Right renal pelvis (tissue), 4 donors: ENCODE measurements at places on chromosomes 7 and 10. TPM values are rescaled to one million over a fixed set of nuclear protein-coding genes. Genes with fewer than 3 reads are reported as not detected.
A peak's percentile ranks its signal among the peaks of the same experiment; 100 is the strongest.

DNA sequence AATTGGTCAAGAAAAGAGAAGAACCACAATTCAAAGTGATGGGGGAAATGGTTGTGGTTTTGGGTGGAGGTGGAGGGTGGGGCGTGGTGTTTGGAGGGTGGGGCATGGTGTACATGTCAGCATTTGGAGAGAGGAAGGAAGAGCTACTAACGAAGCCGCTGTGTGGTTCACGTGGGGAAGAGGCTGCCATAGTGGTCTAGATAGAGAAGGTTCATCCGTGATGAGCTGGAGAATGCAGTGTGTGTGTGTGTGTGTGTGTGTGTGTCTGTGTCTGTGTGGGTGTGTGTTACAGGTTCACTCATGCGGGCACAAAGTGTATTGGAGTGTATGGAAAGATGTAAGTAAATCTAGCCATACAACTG, 6.1 kb upstream of the VCL start:
- no peak for DNase-seq

The TCAF2 gene
- polyA plus RNA-seq, result 2.9 TPM

- DNase-seq, result no peak
These were observed 237.8 kb downstream of the ZMYND11 start for GRCh38 chr10:373015-373414.

The SDK1 gene
- polyA plus RNA-seq, result 7.1 TPM

The RBP4 gene
- 0.57 TPM for polyA plus RNA-seq

GRCh38 chr7:12314199-12314598, 89.5 kb downstream of the VWDE start:
- no peak for DNase-seq

The RPEL1 gene
- polyA plus RNA-seq, result 0.11 TPM

GRCh38 chr7:100515072-100515532, 23.9 kb upstream of the AGFG2 start:
- no peak for DNase-seq

The CUZD1 gene
- polyA plus RNA-seq, result 1.1 TPM

GRCh38 chr7:27923642-27923980, 183.6 kb downstream of the TAX1BP1 start:
- no peak for DNase-seq

The IQUB gene
- polyA plus RNA-seq, result 5.4 TPM

DNA sequence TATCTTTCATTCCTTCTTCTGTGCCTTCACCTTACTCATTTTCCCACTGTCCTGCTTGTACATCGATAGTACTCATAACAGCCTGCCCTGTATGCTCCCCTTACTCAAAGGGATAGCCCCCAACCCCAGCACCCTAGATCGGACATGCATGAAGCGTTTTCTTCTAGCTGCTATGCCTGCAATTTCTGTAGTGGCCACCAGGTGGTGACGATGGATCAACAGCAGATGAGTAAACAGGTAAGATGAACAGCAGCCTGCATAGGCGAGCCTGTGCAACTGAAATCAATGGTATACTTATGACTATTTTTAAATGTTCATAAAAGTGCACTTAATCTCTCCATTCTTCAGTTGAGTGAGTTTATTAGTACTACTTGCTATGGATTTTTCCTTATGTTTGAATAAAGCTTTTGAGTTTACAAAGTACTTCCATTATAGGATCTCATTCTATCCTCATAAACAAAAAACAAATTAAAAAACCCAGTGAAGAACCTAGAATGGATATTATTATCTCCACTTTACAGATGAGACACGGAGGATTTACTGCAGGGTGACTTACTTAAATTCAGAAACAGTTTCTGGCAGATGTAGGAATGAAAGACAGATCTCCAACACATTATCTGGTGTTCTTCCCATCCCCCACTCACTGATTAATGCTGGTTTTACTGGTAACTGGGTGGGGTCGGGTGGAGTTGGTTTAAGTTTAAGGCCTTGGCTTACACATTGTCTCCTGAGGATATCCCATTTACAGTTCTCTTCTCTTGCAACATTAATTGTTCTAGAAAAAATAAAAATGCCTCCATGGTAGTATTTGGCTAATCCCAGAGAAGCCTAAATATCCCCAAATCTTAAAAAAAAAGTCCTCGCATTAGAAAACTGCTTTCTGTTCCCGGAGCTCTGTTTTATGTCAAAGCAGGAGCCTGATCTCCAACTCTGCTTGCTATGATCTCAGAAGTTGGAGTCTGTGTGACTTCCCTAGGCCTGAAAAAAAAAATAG, 222.1 kb downstream of the GLI3 start:
- no peak for DNase-seq

The OPN1SW gene
- polyA plus RNA-seq, result 1.1 TPM

DNA sequence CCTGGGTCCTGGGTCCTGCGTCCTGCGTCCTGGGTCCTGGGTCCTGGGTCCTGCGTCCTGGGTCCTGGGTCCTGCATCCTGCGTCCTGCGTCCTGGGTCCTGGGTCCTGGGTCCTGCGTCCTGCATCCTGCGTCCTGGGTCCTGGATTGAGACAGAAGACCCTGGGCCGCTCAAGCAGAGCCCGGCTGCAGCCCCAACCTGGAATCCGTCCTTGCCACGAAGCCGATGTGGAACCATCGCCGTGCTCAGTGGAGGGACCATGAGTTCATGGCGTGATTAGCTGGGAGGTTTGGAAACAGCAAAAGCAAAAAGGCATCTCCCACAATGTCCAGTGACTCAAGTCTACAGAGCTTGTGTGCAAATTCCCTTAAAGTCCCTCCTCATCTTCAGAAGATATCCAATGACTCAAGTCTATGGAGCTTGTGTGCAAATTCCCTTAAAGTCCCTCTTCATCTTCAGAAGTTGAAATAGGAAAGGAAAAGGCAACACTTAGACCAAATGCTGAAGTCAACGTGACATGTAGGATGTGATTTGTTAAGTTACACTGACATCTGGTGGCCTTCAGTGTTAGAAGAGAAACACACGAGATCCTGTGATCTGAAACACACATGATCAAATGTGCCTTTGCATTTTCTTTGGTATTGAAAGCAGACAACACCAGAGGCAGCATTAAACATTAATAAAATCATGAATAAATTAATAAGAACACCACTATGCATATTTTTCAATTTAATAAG, 179.9 kb downstream of the PTPRN2 start:
- peak; percentile 46 for DNase-seq

- DNase-seq, result no peak
These were observed 177.2 kb upstream of the RHEB start for GRCh38 chr7:151696721-151697514.

The AIMP2 gene
- 25.0 TPM for polyA plus RNA-seq

DNA sequence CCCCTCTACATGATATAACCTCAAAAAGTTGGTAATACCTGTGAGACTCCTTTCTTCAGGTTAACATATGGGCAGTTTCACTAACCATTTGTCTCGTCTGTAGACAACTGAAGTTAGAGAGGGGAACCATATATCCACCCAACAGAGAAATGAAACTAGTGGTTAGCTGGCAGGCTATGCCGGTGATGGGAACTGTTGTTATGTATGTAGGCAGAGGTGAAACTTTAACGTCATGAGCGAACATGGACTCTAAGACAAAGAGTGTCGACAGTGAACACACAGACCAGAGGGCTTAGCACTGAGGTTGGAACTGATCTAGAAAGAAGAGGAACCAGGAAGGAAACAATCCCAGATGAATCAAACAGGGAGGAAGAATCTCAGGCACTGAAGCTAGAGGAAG, 112.4 kb downstream of the ELMO1 start:
- DNase-seq, result no peak

DNA sequence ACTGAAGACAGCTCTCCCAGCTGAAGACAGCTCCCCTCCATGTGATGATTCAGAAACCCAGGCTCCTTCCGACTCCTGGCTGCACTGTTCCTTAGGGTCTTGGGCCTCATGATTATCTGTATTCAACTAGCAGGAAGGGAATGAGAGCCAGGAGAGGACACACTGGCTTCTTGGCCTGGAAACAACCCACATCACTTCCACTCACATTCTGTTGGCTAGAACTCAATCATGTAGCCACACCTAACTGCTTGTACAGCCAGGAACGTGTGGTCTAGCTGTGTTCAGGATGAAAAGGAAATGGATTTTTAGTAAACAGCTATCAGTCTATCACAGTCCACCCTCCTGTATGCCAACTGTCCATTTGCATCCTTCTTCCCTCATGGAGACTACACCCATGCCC, 30.5 kb upstream of the XPNPEP1 start:
- no peak for DNase-seq

DNA sequence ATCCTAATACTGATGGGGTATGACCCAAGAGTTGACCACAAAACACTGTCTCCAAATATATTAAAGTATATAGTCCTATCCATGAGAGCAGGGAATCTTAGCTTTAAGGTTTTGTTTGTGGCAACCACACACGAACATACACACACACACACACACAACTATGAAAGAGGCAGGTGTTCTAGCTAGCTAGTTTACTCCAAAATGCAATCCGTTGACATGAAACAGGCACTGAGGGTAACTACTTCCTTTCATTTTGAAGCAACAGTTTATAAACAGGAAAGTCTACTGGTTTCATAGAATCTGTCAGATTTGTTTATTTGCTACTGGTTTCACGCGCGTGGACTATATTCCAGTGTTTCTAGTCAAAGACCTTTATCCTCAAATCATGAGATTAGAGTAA, 14.8 kb downstream of the HTR5A start:
- no peak for DNase-seq

DNA sequence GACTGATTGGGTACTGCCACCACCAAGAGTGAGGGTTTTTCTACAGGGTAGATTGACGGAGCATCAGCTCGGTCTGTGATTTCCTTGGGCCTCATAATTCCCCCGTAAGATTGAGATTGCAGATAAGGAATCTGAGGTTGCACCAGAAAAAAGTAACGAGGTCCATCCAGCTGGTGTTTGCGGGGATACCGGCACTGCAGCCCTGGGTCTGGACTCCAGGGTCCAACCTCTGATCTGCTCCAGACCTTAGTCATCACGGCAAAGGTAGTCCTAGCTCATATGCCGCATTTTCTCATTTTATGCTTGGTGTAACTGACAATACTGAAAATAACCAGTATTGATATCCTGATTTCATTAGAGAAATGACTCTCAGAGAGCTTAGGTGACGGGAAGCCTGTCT, 3.9 kb downstream of the CARD11 start:
- DNase-seq, result no peak

GRCh38 chr7:4030346-4030950, 651.6 kb upstream of the FOXK1 start:
- no peak for DNase-seq

DNA sequence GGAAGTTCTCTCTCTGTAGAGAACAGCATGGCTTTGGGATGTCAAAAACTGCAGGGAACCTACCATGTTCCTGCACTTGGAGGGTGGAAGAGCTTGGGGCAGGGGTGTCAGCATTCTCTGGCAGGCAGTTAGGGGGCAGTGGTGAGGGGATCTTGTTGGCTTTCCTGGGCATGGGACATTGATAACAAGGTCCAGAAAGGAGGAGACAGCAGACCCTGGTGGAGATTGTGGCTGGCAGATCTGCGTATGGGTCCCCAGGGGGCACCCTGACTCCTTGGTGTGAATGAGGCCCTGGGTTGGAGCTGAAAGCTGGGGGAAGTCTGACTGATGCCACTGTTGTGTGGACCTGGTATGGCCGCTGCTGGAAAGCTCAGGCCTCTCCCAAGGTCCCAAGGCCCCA, 22.9 kb upstream of the CAMK2B start:
- DNase-seq, result no peak

The SPDYE16 gene
- polyA plus RNA-seq, result 1.9 TPM

- no peak for DNase-seq
These were observed 159.7 kb downstream of the AUTS2 start for GRCh38 chr7:69757981-69758430.

DNA sequence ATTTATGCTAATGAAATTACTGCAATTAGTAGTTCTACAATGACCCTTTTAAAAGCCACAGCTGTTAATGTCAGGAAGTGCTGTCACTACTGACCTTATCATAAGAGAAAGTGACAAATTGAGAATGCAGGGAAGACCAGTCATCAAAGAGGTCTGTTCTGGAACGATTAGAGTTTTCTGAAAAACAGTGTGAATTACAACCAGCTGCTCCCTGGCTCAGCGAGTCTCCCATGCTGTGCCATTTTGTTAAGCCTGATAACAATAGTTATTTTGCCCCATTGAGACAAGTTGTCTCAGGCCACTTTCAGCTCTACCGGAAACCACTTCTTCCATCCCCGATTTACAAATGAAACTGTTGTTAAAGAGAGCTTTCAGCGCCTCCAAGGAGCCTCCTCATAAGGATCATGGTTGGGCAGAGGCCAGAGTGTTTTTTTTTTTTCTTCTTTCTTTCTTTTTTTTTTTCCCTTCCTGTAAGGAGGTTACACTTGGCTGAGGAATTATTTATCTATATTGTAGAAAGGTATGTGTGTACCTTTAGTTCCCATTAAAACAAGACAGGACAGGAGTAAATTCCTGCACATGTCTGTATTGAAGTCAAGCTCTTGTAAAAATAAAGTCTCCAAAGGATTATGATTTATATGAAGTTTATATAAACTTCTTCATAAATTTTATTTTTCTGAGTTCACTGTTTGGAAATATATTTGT, 173.6 kb downstream of the CDCA7L start:
- no peak for DNase-seq

The SUN3 gene
- 0.29 TPM for polyA plus RNA-seq

The CAV2 gene
- polyA plus RNA-seq, result 34.1 TPM

DNA sequence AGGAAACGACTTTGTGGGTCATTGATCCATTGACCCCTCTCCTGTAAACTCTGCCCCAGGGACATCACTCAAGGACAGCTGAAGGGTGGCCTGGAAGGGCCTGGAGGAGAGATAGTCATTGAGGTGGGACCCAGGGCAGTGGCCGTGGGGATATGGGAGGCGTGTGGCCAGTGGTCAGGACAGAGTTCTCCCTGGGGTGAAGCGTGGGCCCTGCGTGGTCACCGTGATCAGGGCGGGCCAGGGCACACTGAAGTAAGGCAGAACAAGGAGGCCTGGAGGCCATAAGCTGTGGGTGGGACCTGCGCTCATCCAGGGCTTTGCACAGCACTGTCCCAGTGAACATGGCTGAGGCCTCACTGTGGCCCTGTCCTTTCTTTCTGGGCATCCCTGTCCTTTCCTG, 177.9 kb downstream of the ZNF248 start:
- DNase-seq, result no peak
